A549 (cell line): ENCODE measurements at places on chromosomes 6 and 20.

- DNase-seq: no peak
These were observed 9.1 kb upstream of the PBOV1 start for GRCh38 chr6:138227316-138227781.

- no peak for DNase-seq
These were observed 2.7 kb downstream of the OSTM1 start for GRCh38 chr6:108071736-108072276.

DNA sequence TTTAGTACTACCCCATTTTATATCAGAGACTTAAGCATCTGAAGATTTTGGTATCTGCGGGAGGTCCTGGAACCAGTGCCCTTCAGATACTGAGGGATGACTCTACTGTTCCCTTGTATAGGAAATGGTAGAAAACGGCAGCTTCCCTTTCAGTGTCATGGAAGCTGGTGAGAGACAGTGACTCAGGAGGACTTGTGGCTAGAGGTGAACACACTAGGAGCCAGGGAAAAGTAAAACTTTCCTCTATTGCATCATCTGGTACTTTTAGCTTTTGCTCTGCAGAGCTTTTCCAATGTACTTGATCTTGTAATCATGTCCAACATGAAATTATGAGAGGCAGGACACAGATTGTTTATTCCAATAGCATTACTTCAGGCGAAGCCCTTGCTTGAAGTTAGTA lies 45.0 kb downstream of the RNF144B start:
- no peak for DNase-seq

DNA sequence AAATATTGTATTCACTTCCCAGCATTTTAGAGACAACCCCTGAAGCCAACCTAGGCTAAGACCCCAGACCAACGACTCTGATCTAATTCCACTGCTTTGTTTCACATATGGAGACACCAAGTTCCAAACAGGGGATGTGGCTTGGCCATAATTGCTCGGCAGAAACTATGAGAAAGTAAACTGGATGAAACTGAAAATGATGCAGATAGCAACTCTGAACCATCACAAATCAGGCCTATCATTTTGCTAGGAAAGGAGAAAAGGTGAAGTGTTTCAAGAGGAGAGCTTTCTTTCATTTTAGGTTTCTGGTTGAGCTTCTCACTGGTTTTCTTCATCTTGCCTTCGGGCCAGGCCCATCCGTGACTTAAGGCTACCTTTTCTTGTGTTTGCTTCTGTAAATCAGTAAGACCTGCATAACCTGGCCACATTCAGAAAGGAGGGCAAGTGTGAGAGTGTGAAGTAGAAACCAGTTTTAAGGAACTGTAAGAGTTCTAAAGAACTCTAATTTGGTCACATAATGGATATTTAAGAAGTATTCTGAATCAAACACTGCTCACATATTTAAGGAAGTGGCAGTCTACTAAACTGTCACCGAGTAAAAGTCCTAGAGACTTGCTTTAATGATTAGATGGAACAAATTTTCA lies 105.8 kb downstream of the BACH2 start:
- DNase-seq: no peak

GRCh38 chr6:341914-342831 lies 49.4 kb upstream of the IRF4 start:
- no peak for DNase-seq

DNA sequence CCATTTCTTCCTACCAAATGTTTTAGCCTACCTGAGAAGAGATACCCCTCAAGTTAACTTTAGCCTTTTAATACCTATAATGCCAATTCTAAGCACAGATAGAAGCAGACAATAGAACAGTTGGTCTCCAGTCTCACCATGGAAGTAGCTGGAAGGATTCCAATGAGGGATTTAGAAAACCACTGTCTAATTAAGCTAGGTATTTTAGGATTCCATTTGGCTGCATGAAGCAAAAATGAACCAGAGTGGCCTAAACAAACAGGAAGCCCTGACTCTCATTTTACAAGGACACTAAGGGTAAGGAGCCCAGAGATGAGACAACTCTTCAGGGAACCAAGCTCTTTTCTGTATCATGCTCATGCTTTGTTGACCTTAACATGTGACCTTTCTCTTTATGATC lies 199.2 kb downstream of the ALDH8A1 start:
- no peak for DNase-seq

- no peak for DNase-seq
These were observed 145.7 kb upstream of the GGTLC1 start for GRCh38 chr20:24134284-24134683.

DNA sequence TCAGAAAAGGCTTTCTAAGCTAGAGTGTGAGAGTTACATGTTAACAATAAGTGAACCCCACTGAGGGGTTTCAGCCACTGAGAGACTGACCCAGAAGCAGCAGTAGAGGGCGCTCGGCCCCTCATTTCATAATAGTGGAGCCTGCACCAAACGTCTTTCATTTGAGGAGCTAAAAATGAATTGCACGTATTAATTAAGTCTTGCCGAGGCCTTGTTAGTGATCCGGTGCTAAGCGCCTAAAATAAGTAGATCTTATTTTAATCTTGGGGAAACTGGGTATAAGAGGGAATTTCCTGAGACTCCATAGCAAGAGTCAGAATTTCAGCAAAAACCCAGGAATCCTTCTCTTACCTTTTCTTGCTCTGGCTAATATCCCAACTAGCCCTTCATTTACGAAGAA lies 209.7 kb downstream of the FARS2 start:
- peak; percentile 31 for DNase-seq

DNA sequence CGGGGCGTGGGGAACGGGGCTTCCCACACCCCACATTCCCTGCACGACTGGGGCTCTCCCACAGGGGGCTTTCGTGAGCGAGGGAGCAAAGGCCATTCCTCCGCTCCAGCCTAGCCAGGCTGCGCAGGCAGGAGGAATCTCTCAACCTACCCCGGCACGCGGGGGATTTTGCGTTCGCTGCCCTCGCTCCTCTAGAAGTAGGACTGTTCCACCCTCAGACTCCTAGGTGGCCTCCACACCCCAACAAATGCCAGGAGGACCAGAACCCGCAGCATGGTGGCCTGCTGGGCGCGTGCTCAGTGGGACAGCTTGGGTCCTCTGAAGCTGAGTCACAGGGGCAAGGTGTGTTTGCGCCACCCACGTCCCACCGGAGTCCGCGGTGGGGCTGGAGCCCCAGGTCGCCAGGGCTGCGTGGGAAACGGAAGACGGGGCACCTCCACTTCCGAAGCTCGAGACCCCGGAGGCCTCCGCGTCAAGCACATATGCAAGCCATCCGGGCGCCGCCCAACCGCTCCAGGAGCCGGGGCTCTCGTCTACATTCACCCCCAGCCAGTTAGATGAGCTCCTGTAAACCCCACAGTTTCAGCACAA lies 1938.5 kb upstream of the DEFB115 start:
- no peak for DNase-seq

DNA sequence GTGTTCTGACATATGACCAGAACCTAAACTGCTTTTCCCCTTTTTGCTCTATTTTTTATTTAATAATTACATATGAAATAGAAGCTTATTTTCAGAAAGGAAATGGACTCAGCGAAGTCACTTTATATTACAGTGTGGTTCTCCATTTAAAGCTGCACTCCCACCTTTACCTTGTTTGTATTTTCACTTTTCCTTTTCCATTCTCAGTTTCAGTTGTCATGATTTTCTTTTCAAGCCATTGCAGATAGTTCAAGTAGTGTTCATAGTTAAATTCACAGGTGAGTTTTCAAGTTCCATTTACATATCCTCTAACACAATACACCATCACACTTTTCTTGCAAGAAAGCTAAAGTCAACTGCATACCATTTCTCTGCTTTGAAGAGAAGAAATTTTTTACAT lies 400.2 kb downstream of the HACE1 start:
- DNase-seq: no peak

DNA sequence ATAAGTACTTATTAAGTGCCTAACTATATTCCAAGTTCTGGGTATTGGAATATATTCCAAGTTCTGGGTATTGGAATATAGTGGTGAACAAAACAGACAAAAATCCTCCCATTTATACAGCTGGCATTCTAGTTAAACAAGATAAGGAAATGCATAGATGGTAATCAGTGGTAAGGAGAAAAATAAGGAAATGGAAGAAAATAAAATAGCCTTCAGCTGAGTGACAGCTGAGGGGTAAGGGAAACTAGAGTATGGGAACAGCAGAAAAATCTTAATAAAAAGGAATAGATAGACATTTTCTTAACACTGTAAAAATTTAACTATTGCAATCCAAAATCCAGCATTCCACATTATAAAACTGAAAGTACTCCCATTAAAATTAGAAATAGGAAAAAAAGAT lies 17.2 kb upstream of the WFDC10A start:
- DNase-seq: no peak

DNA sequence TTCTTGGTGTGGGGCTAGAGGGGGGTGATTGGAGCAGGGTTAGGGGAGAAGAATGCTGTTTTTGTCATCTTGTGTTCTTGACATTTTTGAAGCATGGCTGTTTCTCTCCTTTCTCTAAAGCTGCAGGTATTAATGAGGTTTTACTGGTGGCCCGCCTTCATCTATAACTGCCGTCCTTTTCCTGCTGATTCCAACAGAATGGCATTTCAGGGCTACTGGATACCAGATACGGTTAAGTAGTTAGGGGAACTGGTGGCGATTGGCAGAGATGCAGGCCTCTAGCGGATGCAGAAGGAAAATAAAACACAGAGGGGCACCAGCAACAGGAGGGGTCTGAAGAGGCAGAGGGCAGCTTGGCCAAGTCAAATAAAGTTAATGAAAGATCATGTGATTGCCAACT lies 89.7 kb upstream of the EEF1E1 start:
- no peak for DNase-seq

DNA sequence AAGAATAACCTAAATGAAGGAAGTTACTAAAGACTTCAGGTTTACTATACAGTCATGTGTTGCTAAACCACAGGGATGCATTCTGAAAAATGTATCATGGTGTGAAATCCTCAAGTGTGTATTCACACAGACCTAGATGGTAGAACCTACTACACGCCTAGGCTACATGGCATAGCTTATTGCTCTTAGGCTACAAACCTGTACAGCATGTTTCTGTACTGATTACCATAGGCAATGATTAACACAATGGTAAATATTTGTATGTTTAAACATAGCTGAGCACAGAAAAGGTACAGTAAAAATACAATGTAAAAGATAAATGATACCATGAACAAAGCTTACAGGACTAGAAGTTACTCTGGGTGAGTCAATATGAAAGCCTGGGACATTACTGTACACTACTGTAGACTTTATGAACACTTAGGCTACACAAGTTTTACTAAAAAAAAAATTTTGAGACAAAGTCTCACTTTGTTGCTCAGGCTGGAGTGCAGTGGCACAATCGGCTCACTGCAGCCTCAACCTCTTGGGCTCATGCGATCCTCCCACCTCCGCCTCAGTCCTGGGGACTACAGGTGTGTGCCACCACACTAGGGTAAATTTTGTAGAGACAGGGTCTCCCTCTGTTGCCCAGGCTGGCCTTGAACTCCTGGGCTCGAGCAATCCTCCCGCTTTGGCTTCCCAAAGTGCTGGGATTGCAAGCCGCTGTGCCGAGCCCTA lies 36.0 kb downstream of the ADNP start:
- no peak for DNase-seq

GRCh38 chr20:3156811-3157619 lies 2.6 kb downstream of the FASTKD5 start:
- DNase-seq: no peak

- DNase-seq: no peak
These were observed 128.5 kb downstream of the BCAS1 start for GRCh38 chr20:53941680-53942471.

- no peak for DNase-seq
These were observed 49.4 kb upstream of the FYN start for GRCh38 chr6:111922454-111923297.

DNA sequence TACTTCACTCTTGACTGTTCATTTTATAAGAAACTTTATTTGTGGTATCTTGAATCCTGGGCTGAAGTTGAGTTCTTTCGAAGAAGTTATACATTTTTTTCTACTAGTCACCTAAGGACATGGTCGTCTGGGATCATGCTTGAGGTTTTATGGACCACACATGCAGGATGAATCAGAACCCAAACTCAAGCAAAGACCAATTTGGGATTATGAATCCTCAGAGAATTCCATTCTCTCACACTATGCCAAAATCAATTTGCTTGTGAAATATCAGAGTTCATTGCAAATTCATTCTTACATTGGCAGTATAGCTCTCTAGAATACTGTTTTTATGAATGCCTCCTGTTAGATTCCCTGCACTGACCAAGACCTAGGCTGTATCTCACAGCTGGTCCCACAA lies 114.3 kb upstream of the HDAC2 start:
- no peak for DNase-seq

- DNase-seq: no peak
These were observed 403.4 kb downstream of the SYNE1 start for GRCh38 chr6:152233547-152234320.

GRCh38 chr6:16205377-16206144 lies 32.8 kb upstream of the GMPR start:
- no peak for DNase-seq

DNA sequence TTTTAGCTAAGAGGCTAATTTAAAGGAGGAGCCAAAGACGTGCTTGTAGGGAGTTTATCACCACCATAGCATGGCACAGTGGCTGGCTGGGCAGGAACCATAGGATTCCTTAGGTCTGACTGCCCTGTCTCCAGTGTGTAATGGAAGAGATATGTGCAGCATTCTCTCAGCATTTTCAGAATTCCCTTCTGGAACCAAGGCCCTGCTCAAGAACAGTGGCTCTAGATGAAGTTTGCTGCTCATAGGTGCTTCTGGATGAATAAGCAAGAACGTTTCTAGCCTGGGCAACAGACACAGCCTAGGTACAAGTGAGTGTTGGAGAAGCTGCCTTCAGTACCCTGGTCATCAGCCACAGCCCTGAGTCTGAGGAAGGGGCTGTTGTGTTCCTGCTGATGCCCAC lies 69.1 kb downstream of the LCA5 start:
- DNase-seq: no peak

DNA sequence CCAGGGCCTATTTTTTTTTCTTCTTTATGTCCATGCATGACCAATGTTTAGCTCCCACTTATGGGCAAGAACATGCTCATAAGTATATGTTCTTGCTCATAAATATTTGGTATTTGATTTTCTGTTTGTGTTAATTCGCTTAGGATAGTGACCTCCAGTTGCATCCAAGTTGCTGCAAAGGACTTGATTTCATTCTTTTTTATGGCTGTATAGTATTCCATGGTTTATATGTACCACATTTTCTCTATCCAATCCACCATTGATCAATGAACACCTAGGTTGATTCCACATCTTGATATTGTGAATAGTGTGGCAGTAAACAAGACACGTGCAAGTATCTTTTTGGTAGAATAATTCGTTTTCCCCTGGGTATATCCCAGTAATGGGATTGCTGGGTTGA lies 78.1 kb downstream of the RTN4IP1 start:
- DNase-seq: no peak
